ENCODE measurements at places on chromosomes 16 and 17.
A peak's percentile ranks its signal among the peaks of the same experiment; 100 is the strongest.

DNA sequence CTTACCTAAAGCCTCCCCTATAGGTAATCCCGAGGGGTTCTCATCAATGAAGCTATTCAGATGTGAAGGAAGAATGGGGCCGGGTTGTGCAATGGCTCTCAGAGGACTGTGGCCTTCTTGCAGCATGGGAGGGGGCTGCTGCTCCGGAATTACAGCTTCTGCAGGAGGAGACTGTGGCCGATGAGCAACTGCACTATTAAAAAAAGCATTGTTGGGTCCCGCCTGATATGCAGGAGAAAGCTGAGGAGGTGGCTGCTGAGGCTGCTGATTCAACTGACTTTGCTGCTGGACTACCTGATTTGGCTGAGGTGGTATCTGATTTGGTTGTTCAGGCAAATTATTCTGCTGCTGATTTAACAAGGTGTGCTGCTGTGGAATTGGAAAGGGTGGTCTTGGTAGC lies 64.8 kb downstream of the CACNG1 start:
- DNase-seq = no peak

GRCh38 chr16:88853325-88853941 lies 3.3 kb downstream of the GALNS start:
- DNase-seq = no peak

DNA sequence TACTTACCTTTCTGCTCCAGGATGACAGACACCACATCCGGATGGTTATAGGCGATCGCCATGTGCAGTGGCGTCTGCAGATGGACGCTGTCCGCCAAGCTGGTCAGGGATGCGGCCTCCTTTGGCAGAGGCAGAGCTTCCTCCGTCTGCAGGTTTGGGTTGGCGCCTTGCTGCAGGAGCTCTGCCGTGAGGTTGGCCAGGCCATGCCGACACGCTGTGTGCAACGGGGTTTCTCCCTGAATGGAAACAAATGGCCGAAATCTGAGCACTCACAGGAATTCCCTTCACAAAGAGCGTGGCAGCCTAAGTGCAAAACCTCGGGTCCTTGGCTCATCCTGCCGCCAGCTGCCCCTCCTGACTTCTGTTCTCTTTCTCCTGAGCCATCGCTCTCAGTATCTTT lies 41.8 kb downstream of the CYB5D2 start:
- no peak for DNase-seq

DNA sequence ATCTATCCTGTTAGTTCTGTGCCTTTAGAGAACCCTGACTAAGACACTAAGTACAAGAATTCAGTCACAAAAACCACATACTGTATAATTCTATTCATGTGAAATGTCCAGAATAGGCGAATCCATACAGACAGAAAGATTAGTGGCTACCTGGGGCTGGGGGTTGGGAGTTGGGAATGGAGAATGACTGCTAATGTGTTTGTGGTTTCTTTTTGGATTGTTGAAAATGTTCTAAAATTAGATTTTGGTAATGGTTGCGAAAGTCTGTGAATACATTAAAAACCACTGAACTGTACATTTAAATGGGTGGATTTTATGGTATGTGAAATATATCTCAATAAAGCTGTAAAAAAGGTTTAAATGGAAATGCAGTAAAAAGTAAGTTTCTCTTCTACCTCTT lies 80.4 kb upstream of the AKTIP start:
- no peak for DNase-seq

DNA sequence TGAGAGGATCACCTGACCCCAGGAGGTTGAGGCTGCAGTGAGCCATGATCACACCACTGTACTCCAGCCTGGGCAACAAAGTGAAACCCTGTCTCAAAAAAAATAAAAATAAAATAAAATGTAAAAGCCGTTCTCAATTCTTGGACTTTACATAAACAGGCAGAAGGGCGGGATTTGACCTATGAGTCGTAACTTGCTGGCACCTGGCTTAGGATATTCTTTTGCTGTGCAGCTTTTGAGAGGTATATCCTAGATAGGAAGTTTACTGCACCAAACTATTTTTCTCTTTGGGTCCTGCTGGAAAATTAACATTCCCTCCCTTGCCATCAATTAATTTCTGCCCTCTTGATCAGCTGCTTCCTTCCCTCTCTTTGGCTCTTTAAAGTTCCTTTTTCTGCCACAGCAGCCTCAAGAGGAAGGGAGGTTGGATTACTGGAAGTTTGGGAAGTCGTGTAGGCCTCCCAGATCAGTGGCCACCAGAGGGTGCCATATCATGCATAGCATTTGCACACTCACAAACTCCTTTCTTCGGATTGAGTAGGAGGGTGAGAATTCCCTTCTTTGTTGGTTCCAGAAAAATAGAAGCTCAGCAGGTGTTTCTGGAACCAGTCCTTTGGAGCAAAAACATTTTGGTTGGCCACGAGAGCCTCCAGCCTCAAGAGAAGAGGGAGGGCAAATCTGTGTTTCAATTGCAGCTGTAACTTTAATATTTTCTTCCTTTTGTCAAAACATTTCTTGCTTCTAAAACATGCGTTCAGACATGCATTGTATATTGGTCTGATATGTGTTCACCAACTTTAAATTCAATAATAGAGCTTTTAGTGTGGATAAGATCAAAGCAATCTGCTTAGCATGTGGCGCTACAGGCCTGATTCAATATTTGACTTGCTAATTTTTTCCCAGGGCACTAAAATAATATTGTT lies 147.3 kb downstream of the CCDC182 start:
- peak; percentile 65 for DNase-seq

GRCh38 chr17:54348234-54348633 lies 525.5 kb downstream of the KIF2B start:
- no peak for DNase-seq

GRCh38 chr16:54059319-54059718 lies 227.3 kb downstream of the IRX3 start:
- DNase-seq = peak; percentile 42

DNA sequence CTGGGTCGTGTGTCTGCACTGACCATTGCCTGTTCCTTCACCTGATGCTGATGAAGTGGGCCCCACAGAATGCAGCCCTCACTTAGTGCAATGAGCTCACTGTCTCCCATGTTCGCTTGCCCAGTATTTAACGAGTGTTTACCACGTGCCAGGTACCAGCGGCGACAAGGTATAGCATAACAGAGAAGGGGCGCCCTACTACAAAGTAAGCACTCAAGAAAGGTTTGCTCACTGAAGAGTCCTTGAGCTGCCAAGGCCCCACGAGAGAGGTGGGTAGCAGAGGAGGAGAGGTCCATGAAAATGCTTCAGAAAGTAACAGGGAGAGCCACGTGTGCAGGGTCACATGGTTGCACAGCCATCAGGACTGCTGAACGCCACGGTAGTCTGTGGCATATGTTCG lies 230.0 kb downstream of the NTN1 start:
- DNase-seq = no peak

DNA sequence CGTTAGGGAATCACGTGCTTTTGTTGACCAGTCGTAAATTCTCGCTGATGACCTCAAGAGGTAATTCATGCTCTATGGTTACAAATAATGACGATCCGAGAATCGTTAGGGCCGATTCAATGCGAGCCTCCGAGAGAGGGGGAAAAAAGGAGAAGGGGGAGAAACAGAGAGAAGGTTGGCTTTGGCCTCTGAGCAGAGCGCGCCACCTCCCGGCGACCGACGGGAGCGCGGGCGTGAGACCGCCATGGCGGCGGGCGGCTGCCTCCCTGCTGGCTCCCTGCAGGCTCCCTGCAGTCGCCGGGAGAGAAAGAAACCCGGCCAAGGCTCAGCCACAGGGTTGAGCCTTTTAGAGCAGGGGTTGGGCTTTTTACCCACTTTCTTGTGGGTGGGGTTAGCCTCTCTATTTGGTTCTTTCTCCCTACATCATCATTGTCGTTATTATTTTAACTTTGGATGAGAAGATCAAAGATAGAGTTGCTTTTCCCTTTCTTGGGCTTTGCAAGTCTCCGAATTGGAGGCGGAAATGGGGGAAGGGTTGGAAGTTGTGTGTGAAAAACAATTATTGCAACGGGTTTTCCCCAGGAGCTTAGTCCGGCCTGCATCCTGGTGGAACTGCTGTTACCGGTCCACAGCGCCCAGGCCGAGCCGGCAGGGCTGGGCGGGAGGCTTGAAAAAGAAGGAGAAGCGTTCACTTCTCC lies 410 bp upstream of the HOXB5 start:
- DNase-seq = peak; percentile 79

- peak; percentile 77 for DNase-seq
These were observed at the start of gene CENPT for GRCh38 chr16:67847064-67847861. TSS of gene CENPT (minus strand) at chr16:67847693. CDS start at chr16:67833859, 13,834 bp downstream.

DNA sequence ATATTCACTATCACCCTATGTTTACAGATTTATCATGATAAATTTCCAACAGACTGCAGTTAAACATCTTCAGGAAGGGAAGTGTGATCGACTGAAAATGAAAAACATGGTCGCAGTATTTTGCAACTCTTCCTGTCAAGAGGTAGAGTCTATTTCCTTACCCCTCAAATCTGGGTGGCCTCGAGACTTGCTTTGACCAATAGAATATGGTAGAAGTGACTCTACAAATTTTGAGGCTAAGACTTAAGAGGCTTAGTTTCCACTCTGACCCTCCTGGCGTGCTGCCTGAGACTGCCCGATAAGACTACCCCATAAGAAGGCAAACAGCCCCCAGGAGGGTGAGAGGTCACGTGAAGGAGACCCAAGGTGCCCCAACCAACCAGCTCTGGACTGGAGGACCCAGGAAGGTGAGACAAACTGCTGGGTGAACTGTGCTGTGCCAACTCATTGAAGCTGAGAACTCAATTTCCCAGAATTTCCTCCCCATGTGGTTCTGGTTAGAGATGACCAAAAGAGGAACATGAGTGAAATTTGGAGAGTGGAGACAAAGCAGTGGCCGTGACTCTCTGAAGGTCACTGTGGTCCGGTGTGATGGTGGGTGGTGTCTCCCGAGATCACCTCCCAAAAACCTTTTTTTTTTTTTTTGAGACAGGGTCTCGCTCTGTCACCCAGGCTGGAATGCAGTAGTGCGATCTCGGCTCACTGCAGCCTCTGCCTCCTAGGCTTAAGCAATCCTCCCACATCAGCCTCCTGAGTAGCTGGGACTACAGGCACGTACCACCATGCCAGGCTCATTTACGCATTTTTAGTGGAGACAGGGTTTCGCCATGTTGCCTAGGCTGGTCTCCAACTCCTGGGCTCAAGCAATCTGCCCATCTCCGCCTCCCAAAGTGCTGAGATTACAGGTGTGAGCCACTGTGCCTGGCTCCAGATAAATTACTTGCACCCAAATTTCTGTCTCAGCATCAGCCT lies 38.2 kb upstream of the LITAF start:
- DNase-seq = no peak

Data from umbilical cord (tissue), 2 donors.